DMS79 (cell line): ENCODE measurements at places on chromosomes 7 and 10.
A peak's percentile ranks its signal among the peaks of the same experiment; 100 is the strongest.

DNA sequence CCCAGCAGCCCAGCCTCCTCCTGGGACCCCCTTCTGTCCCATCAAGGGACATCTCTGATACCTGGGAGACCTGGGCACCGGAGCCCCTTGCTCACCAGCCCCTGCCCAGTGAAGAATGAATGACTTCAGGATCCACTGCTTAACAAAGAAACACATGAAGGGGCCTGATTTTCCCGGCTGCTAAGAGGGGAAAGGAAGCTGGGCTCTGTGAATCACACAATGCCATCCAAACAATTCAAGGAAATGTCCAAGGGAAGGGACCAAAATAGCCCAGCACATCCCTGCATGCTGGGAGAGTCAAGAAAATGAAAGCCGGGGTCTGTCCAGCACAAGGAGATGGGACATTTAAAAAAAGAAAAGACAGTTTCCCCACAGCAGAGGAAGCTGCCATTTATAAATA lies 128.7 kb upstream of the JCAD start:
- no peak for DNase-seq

DNA sequence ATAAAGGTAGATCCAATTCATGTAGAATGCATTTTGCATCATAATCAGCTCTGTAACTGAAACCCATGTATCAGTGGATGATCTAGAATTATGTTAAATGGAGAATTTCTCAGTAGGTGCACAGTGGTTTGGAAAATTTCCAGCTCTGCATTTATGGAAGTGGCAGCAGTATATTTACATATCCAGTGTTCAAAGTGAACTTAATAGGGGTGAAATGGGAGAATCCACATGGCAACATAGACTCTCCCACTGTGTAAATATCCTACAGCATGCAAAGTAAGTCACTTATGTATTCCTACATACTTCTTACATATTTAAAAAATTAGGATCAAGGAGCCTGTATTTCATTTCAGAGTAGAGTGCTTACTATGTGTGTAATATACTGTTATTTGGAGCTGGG lies 35.3 kb downstream of the CDC14C start:
- no peak for DNase-seq

DNA sequence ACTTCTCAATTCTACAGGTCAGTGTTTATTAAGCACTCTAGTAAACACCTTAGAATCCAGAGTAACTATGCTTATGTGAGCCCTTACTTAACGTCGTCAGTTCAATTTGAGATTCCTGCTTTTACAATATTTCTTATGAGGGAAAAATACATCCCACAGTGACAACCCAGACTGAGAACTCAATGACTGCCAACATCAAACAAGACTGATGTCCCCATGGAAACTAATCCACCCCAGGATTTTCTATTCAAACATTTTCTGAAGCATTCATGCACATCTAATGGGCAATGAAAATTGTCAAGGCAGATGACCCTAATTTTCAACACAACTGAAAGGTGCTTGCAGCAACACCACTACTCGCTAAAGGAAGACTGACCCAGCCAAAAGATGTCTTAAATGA lies 67.0 kb downstream of the ATE1 start:
- DNase-seq: no peak

- no peak for DNase-seq
These were observed 80.4 kb downstream of the VIPR2 start for GRCh38 chr7:159064121-159064815.

DNA sequence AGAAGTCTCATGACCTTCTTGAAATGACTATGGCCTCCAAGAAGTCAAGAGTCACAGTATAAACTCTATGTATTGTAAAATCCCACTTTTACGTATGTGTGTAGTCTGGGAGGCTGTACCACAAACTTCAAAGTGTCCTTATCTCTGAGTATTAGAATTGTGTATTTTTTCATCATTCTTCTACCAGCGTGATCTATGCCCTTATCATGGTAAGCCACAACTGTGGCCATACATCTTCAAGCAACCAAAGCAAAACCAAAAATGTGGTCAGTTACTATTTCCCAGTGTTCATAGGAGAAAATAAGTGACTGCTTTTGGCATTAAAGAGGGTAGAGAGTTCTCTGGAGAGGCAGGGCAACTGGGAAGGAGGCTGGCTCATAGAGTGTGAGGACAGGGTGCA lies 42.8 kb downstream of the SPOCK2 start:
- no peak for DNase-seq

GRCh38 chr10:77685432-77685831 lies 47.8 kb upstream of the KCNMA1 start:
- DNase-seq: no peak

- DNase-seq: no peak
These were observed 110.0 kb downstream of the CAMK1D start for GRCh38 chr10:12459340-12459739.

- no peak for DNase-seq
These were observed 79.0 kb downstream of the GRB10 start for GRCh38 chr7:50703654-50704053.

DNA sequence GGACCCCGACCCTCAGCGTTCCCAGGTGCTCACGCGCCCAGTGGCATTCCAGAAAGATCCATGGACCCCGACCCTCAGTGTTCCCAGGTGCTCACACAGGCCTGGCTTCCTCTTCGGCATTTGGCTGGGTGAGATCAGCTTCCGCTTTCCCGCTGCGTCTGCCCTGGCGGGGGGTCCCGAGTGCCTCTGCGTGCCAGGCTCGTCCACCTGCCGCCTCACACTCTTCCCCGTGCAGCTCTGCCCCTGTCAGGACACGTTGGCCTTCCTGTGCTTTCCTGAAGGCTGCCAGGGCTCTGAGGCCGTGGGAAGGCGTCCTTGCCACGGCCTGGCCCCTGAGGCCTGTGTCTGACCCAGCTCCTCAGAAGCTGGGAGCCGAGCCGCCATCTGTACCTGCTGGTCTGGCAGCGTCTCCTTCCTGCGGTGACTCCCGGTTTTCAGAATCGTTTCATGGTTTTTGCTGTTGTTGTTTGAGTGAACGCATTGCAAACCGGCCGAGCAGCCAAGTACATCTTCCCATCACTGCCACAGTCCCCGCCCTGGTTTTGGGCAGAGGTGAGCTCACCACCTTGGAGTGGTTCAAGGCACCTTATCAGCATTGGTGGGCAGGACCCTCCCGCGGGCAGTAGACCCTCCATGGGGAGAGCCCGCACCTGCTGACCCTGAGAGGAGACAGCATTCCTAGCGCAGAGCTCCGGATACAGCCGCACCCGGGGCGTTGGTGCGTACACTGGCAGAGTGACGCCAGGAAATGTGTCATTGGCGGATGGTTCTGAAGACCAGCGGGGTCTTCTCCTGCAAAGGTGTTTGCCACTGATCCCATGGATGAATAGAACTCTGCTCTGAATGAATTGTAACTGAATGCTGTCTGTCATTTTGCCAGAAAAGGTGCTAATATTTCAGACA lies 17.4 kb downstream of the NKX6-2 start:
- no peak for DNase-seq

DNA sequence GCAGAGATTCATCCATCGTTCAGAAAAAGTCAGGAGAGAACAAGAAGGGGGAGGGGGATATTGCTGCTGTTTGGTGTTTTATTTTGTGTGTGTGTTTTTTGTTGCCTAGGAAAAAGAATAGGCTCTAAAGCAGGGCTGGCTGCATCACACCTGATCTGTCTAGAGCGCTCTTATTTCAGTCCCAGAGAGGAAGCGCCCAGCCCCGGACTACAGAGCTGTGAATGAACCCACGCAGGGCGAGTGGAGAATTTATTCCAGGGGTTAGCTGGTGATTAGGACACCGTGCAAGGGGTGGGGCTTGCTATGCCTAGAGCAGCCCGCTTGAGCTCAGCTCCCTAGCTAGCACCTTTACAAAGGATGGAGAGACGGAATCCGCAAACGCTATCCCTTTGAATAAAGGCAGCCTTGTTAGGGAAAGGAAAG lies 621 bp upstream of the FAM13C start:
- peak; percentile 10 for DNase-seq

DNA sequence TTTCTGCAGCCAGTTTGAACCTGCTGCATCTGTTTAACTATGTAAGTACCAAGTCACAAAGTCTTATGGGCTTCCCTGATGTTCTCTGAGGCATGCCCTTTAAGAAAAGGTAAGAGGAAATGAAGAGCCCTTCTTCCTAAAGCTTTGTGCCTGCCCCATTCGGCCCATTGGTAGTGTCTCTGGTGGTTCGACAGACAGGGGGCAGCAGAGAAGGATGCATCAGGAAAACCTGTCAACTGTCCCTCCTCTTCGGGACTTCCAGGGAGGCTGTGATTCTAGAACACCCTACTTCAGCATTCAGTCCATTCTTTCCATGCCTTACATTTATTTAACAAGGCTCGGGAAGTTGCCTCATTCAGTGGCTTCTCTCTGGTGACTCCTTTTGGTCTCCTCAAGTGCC lies 1.9 kb upstream of the SFRP4 start:
- DNase-seq: no peak

- no peak for DNase-seq
These were observed 20.0 kb downstream of the RBM28 start for GRCh38 chr7:128323459-128324367.

DNA sequence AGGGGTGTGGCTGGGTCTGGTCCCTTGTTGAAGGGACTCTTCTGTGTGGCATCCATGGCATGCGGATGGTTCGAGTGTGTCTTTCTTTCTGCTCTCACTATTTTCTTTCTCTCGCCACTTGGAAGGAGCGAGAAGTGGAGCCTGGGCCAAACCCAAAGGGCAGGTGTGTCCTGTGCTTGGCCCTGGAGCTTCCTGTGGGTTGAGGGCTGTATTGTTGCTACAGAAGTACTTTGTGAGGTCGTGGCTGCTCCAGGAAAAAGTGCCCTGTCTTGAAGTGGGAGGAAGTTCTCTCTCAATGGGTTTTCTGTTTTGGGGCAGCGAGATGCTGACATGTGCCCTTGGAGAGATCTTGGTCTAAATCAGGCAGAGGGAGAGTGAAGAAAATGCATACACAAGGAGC lies 72.0 kb downstream of the DOCK1 start:
- no peak for DNase-seq

- no peak for DNase-seq
These were observed 60.9 kb downstream of the GLI3 start for GRCh38 chr7:42175834-42176723.

GRCh38 chr10:33732161-33732680 lies 397.8 kb upstream of the NRP1 start:
- DNase-seq: no peak

DNA sequence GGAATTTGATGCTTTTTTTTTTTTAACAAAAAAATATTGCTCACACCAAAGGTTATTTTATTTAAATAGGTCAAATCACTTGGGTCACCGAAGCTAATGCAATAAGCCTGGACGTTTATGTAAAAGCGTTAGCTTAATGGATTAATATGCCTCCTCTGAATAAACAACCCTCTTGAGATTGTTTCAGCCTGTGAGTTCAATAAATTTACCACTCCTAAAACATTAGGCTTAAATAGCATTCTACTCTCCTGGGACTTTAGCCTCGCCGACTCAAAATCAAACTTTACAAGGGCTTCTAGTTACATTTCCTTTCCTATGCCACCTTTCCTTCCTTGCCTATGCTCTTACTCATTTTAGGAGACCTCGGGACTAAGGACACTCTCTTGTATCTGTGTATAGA lies 79.3 kb downstream of the DNAJB9 start:
- peak; percentile 18 for DNase-seq

DNA sequence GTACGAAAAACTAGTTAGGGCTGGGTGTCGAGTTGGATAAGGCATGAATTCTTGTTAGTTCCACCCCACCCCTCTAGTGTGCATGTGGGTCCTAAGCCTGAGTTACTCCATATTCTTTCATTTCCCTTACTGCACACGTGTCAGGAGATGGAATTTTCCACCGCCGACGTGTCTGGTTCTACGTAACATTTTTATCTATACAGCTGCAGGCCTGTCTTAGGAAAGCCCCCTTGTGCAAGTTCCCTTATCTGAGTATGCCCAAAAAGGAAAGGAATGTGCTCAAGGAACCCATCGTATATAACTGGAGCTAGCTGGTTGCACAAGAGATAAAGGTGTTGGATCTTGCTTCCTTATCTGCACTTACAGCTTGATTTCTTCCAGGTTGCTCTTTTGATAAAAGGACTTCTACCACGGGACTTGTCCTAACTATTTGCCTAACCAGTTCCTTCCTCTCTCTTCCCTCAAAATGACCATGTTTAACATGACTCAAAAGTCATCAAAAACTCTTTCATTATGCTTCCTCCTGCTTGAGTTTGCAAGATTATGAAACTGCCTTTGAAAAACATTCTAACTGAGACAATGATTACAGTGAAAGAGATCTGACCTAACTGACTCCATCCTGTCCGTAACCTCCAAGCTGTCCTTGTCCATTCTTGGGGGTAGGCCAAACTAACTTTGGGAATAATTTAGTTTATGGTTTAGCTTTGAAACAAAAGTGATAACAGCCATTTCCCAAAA lies 181.4 kb downstream of the AKR1D1 start:
- DNase-seq: no peak

DNA sequence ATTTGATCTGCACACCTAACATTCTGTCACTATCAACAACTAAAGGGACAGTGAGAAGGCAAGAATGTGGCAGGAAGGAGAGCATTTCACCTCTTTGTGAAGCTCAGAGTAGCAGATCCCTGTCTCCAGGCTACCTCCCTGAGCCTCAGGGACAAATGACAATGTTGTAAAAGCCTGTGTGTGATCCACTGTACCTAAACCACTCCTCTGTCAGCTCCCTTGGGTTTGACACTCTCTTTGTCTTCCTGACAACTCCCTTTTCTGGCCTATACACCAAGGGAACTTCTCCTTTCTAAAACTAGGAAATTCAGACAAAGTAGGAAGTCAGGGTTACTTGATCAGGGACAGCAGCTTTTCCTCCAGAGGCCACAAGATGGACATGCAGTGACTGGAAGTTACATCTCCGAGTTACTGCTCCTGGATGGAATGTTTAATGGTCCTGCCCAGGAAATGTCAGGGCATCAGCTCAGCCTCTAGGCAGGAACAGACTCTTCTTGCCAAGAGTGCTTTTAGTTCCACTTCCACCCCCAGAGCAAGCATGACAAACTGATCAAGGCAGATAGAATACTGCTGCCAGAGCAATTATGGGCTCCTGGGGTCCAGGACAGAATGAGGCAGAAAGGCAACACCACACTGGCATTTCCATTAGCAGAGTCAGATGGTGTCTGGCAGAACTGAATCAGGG lies 1014.5 kb upstream of the LRRTM3 start:
- no peak for DNase-seq

- no peak for DNase-seq
These were observed 7.8 kb downstream of the CD36 start for GRCh38 chr7:80646083-80646865.

GRCh38 chr10:124717041-124717757 lies 27.0 kb downstream of the FAM53B start:
- DNase-seq: no peak

GRCh38 chr10:49138361-49138891 lies 4.6 kb upstream of the FAM170B start:
- DNase-seq: no peak

- DNase-seq: no peak
These were observed 35.4 kb downstream of the BNIP3 start for GRCh38 chr10:131946321-131946751.

DNA sequence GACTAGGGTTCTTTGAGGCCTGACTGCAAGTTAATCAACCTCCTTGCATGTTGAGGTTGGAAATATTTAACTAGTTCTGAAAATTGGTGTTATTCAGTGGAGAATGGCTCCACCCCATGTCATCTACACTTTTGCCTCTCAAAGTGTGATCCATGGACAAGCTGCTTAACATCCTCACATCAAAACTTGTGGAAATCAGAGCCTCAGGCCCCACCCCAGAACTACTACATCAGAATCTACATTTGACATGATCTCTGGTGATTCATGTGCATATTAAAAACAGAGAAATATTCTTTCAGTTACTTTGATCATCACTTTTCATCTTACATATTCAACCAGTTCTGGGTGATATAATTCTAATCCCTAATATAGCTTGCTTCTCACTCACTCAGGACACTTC lies 632.9 kb downstream of the ARL4A start:
- no peak for DNase-seq

- DNase-seq: no peak
These were observed 86.0 kb downstream of the CH25H start for GRCh38 chr10:89120931-89121763.
